ENCODE measurements at places on chromosomes 16 and 17.
A peak's percentile ranks its signal among the peaks of the same experiment; 100 is the strongest.

DNA sequence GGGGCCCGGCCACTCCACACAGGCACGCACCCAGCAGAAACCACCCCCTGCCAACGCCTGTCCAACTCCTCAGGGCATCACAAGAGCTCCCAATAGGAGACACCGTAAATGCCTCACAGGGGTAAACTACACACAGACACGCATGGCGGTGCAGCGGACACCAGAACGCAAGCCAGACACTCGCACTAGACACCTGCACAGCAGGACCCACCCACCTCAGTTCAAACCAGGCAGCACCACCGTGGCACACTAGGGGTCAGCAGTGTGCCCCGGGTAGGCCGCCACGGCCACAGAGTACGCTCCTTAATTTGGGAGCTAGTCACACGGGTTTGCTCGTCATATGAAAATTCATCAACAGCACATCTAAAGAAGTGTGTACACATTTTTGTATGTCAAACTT, 3.4 kb downstream of the SLC38A10 start:
- DNase-seq: peak; percentile 30

GRCh38 chr16:7218936-7219335, 113.7 kb upstream of the RBFOX1 start:
- DNase-seq: no peak

- DNase-seq: no peak
Measured at GRCh38 chr17:56985371-56986162, 7.6 kb downstream of the SCPEP1 start.

- DNase-seq: no peak
Measured at GRCh38 chr17:67594115-67594880, 123.4 kb upstream of the NOL11 start.

DNA sequence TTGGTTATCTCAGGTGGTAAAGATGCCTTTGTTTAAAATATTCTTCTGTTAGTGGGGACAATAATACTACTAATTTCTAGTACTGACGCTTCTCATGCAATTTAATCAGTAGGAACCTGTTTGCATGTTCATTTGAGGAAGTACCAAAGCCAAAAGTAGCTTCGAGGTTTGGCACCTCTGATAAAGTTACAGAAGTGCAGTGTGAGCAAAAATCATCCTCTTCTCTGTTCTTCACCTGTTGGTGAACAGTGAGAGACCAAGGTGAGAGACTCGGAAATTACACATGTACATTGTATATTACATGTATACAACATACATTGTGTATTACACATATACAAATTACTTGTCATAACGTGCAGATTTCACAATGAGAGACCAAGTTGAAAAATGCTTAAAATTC, 404.6 kb downstream of the MAF start:
- DNase-seq: no peak

GRCh38 chr17:32277284-32277683, 11.7 kb downstream of the RHBDL3 start:
- no peak for DNase-seq

- no peak for DNase-seq
Measured at GRCh38 chr17:57982452-57983170, 5.4 kb downstream of the VEZF1 start.

DNA sequence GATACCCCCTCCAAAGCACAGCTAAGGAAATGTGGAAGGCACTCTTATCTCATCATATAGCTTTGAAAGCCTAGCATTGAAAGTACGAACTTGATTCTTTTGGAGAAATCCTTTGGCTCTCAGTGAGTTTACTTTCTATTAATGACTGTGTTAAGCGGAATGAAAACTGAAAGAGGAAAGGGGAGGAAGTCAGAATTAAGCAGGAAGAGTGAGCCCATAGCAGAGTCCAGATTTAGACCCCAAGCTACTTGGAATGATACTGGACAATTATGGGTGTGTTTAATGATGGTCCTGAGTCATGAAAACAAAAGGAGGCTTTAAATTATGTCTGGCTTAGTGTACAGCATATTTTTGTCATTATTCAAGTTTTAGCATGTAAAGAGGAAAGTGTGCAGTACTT, 42.2 kb downstream of the TENT4B start:
- DNase-seq: no peak

DNA sequence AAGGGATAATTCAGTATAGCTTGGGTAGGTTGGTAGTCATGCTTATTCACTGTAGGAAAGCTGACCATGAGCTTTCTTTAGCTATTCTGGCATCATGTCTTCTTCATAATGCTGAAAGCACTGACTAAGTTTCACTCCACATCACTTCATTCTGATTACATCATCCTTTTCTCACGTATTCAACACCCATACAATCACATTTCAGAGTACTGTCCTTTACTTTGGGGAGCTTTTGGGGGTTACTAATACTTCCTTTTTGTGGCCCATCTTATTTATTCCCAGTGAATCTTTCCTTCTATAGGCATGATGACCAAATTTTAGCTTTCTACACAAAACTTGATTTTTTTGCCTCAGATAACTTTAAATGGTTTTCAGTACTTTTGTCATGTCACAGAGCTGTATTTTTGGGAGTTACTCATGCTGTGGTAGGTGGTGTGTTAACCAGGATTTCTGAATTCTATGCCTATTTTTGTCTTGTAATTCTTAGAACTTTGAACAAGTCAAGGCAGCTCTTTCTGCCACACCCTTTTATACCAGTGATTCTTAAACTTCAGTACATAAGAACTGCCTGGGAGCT, 23.5 kb downstream of the TADA2A start:
- no peak for DNase-seq

- no peak for DNase-seq
Measured at GRCh38 chr16:47258874-47259461, 115.2 kb upstream of the NETO2 start.

DNA sequence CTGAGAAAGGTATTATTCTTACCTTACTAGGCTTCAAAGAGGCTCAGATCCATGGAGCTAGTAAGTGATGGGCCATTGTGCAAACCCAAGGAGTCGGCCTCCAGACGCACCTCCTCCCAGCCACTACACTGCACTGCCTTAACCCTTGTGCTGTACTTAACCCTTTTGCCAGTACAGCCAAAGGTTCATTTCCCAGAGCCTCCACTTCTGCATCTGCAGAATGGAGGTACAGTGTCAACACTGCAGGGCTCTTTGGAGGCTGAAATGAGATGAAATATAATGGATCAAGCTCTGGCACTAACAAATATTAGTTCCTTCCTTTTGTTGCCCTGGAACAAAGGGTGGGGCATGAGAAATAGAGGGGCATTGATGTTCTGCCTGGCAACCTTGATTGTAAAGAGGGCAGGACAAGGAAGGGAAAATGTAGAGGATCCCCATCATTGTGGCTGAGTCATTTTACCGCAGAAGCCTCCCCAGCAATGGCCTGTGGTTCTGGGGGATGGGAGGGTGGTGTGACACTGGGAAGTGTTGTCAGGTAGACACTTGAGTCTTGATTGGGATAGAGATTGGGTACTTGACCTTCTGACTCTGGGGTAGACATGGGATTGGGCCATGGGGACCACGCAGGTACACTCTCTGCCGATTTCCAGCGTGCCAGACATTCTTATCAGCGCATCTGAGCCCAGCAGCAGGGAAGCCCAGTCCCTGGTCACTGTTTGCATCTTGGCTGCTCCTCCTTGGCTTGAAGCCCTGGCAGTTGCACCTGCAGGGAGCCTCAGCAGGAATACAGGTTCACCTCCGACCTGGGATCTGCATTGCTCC, 84.0 kb downstream of the MSI2 start:
- DNase-seq: no peak

GRCh38 chr17:8823279-8823678, 24.1 kb upstream of the MFSD6L start:
- no peak for DNase-seq

- no peak for DNase-seq
Measured at GRCh38 chr17:31692027-31692426, 167.0 kb downstream of the COPRS start.

DNA sequence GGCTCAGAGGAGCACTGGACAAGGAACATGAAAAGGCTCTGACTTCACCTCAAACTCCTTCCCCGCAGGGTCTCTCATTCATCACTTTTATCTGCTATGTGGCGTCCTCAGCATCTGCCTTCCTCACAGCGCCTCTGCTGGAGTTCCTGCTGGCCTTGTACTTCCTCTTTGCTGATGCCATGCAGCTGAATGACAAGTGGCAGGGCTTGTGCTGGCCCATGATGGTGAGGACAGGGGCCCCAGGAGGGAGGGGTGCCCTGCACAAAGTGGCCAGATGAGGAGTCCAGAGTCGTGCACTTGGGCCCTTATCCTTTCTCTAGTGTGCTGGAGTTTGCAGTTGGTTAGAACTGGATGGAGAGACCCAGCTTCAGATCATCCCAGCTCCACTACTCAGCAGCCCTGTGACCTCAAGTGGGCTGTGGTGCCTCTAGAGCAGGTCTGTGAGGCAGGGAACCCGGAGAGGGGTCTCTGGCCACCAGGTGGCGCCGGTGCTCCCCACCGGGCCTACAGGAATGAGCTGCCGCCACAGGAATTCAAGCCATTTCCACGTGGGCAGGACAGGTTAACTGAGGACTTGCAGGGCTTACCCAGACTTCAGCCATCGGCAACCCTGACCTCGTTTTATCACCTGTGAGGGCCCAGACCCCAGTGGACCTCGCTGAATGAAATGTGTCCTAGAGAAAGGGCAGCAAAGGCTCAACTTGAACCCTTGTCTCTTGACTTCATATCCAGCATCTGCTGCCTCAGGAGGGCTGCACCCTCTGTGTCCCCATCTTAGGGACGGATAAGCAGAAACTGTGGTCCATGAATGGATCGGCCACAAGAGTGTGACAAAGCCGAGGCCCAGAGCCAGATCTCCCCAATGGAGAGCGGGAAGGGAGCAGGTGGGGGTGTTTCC, 4.0 kb downstream of the CMTM3 start:
- peak; percentile 35 for DNase-seq

DNA sequence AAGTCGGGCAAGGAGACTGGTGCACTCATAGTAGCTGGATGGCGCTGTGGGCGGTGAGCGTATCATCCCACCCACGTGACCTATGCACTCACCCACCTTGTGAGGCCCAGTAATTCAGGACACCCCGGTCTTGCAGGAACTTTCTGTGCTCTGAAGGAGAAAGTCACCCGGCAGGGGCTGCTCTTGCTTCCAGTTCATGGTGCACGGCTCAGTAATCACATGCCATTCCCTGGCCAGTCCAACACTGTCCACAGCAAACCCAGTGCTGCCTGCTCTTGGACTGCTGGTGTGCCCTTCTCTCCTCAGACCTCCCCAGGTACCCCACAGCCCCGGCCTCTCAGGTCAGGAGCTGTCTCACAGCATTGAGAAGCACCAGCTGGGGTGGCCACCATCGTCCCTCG, 16.4 kb upstream of the RHBDF2 start:
- no peak for DNase-seq
